Activated naive CD4-positive, alpha-beta T cell treated with anti-CD3 and anti-CD28 coated beads for 36 hours (primary cell): ENCODE measurements at places on chromosomes 5 and 9. TPM values are rescaled to one million over a fixed set of nuclear protein-coding genes. Genes with fewer than 3 reads are reported as not detected.

DNA sequence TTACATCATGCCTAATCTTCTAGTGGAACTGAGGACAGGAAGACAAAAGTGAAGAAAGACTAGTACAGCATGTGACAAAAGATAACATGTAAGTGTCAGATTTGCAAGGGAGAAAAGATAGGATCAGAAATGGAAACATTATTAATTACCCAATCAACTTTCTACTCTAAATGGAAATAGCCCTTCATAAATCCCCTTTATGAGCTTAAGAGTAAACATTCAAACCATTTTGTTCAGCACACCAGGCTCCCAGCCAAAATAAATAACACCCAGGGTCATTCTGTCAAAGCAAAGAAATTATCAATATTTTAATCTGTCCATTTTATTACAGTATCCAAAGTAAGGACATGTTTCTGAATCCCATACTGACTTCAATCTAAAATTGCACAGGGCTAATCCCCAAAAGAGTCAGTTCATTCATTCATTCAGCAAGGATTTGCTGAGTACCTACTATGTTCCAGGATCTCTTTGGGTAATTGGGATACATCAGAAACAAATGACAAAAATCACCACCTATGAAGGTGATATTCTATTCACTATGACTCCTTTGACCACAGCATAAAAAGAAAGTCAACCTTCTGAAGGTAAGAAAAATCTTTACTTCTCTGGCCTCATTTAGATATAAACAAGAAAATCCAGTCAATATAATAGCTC, 5.3 kb downstream of the PRELID2 start:
- no peaks in the 10 kb centered on the region for H3K36me3 ChIP-seq
- H3K4me1 ChIP-seq: no peaks in the 10 kb centered on the region
- H3K27me3 ChIP-seq: peaks cover 9% of the 10 kb centered on the region
- H3K27ac ChIP-seq: no peak overlapping the region
- DNase-seq: no peak

GRCh38 chr5:2759091-2759490, 7.6 kb upstream of the IRX2 start:
- no peak for DNase-seq
- H3K27ac ChIP-seq: no peak overlapping the region
- H3K36me3 ChIP-seq: peaks cover under 1% of the 10 kb centered on the region
- peaks cover 19% of the 10 kb centered on the region for H3K4me1 ChIP-seq

DNA sequence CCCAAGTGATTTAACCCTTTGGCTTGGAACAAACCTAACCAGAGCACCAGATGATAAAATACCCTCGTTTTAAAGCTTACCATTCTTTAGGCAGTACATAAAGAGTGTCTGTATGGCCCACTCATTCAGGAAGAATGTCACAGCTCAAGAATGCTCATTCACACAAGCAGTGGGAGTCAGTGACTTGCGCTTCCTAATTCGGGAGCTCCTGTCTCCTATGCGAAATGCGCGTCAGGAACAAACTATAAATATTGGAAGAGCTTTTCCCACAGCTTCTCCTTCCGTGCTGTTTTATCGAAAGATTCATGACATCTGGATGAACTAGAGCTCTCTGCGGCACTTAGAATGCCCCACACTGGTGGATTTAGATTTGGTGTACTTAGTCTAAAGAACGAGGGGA, 66.6 kb downstream of the NTRK2 start:
- H3K27ac ChIP-seq: no peak overlapping the region
- peaks cover 2% of the 10 kb centered on the region for H3K27me3 ChIP-seq
- H3K36me3 ChIP-seq: no peaks in the 10 kb centered on the region
- no peak overlapping the region for H3K4me3 ChIP-seq

- no peaks in the 10 kb centered on the region for H3K4me1 ChIP-seq
- no peak overlapping the region for H3K27ac ChIP-seq
- H3K4me3 ChIP-seq: no peak overlapping the region
- H3K27me3 ChIP-seq: no peaks in the 10 kb centered on the region
Observed at GRCh38 chr5:169162407-169162806, 138.5 kb downstream of the SLIT3 start.

- no peak overlapping the region for H3K27ac ChIP-seq
- DNase-seq: no peak
- H3K4me1 ChIP-seq: peaks cover 17% of the 10 kb centered on the region
- H3K27me3 ChIP-seq: no peaks in the 10 kb centered on the region
Observed at GRCh38 chr5:142314109-142314508, 10.7 kb downstream of the SPRY4 start.

Gene TSLP
- 0.99 TPM for total RNA-seq

Gene PAEP
- total RNA-seq: not detected

Gene PPP2R2B
- not detected for total RNA-seq

Gene PDCD1LG2
- not detected for total RNA-seq

Gene CD72
- 4.5 TPM for total RNA-seq

Gene RNF38
- 22.1 TPM for total RNA-seq

Gene STK32A
- total RNA-seq: not detected

Gene ZNF474
- not detected for total RNA-seq

Gene ZDHHC11B
- not detected for total RNA-seq

Gene TSSK1B
- not detected for total RNA-seq
